ENCODE measurements at places on chromosomes 6 and 20.

GRCh38 chr20:49290608-49291191, 12.8 kb upstream of the ZNFX1 start:
- no peak for DNase-seq

- no peak for DNase-seq
Observed at GRCh38 chr20:61099806-61100205, 152.3 kb upstream of the CDH4 start.

- no peak for DNase-seq
Observed at GRCh38 chr6:119267126-119267905, 82.2 kb downstream of the MAN1A1 start.

GRCh38 chr20:16606468-16607070, 33.3 kb upstream of the KIF16B start:
- no peak for DNase-seq

DNA sequence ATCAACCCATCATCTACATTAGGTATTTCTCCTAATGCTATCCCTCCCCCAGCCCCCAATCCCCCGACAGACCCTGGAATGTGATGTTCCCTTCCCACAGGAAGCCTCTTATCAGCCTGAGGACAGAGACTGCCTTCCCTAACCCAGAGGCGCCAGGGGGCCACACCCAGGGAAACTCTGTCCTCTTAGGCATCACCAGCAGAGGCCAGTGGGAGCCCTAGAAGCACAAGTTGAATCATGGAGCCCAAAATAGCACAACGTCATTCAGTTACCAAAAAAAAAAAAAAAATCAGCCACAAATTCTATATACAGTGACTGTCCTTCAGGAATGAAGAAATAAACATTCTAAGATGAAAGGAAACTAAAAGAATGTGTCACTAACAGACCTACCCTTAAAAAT, 625.7 kb downstream of the TFAP2A start:
- no peak for DNase-seq

DNA sequence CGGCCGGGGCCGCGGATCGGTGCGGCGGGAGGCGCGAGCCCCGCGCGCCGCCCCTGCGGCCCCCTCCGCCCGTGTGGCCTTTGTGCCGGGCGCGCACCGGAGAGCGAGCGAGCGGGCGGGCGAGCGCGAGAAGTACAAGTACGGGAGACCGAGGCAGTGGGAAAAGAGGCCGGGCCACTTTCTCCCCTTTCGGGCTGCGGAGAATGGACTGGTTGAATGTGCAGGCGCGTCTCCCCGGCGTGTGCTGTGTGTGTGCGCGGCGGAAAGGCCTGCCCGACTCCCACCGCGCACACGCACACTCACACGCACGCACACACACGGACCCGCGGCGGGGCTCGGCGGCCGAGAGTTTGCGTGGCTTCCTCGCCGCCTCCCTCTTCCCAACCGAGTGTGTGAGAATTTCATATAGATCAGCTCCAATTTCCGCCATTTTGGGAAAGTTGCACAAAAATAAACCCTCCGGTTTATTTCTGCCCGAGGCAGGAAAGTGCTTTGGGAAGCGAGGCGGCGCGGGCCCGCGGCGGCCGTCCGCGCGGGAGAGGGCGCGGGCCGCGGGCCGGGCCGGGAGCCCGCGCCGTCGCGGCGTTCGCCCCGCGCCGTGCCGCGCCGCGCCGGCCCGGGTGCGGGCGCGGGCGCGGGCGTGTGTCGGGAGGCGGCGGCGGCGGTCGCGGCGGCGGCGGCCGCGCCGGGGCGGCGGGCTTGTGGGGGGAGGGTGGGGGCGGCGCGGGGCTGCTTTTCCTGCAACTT, 1.1 kb downstream of the L3MBTL3 start:
- no peak for DNase-seq
